Thoracic aorta (tissue), 2 donors: ENCODE measurements at places on chromosomes 16 and 17.

DNA sequence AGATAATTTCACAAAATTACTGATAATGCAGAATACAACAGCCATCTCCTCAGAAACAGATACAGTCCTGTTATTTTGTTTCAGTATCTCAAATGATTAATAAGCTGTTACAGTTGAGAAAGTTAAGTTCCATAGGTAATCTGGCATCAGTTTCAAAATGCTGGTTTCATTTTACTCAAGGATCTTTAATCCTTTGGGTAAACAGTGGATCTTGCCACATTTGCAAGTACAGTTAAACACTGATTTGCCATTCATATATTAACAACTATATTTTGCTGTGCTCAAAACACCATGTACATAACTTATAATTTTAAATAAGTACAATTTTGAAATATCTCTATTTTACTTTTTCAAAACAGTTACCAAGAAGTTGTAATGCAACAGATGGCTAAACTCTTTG lies 31.2 kb downstream of the RPGRIP1L start:
- DNase-seq: no peak

DNA sequence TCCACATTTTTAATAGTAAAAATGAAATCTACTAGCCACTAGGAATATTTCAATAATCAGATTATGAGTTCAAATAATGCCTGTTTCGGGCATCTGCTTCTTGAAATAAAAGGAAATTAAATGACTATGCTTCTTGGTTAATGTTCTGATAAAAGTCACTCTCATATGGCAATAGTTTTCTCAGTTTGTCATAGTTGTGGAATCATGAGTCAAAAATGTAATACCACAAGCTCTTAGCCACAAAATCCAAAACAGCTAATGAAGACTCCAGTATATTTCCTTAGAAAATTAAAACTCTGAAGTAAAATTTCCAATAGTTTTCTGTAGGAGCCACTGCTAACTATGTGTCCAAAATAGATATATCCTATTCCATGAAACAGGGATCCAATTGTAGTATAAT lies 676.3 kb upstream of the CDH8 start:
- DNase-seq: no peak

DNA sequence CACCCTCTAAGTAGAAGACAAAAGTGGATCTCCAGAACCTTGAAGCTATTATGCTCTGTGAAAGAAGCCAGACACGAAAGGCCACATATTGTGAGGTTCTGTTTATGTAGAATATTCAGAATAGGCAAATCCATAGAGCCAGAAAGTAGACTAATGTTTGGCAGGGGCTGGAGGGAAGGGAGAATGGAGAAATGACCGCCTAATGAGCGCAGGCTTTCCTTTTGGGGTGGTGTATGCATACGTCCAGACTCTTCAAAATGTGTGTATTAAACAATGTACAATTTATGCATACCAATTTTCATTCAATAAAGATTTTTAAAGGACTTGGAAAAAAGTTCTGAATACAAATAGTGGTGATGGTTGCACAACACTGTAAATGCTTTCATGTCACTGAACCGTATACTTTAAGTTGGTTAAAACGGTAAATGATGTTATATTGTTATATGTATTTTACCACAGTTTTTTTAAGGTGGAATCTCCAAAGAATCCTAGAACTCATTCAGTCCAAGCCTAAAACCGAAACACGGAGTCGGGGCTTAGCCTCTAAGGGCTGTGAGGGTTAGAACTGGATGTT lies 397.4 kb downstream of the SOX9 start:
- no peak for DNase-seq

GRCh38 chr16:5064915-5065314 lies 841 bp downstream of the C16orf89 start:
- no peak for DNase-seq

DNA sequence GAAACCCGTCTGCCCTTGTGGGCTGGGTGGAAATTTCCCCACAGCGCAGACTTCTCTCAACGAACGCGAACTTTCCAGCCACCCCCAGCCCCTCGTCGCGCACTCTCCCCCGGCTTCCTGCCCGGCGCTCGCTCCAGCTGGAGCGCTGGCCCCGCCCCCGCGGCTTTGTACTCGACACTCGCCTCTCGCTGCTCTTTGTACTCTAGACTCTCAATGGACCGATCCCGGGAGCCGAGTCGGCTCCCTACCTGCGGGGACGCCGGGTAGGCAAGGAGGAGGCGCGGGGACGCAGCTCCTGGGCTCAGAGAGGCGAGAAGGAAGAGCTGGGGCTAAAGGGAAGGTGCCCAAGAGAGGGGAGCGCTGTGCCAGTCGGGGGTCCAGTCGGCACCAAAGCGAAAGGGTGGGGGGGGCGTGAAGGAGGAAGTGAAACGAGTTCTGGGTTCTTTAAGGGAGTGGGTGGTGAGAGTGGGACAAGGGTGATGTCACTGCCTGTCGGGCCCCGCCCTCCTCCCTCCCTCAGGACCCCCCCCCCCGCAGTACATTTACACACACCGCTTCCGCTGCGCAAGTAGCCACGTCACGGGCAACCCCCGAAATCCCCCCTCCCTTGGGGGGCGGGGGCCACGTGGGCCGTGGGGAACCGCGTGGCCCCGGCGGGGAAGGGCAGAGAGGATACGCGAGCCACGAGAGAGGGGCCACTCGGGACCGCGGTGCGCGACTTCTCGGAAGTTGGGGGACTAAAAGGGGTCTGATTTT lies 9.7 kb downstream of the KDM6B start:
- DNase-seq: no peak
